ENCODE measurements at places on chromosomes 5 and 9.

DNA sequence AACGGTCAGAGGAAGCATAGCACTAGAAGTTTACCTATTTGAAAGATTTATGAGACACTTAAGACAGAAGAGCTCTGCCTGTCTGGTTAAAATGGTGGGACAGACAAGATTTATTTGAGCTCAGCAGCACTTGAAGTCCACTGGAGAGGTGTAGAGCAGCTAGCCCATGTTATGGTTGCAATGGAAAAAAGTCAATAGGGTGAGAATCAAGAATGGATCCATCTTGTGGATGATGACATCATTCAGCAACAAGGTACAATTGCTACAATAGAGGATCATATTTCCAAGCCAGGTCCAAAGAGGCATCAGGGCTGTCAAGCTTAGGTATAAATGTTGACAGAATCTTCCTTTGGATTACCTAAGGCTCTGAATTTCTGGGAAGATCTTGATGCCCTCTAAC, 21.1 kb upstream of the ZNF131 start:
- DNase-seq, result no peak

DNA sequence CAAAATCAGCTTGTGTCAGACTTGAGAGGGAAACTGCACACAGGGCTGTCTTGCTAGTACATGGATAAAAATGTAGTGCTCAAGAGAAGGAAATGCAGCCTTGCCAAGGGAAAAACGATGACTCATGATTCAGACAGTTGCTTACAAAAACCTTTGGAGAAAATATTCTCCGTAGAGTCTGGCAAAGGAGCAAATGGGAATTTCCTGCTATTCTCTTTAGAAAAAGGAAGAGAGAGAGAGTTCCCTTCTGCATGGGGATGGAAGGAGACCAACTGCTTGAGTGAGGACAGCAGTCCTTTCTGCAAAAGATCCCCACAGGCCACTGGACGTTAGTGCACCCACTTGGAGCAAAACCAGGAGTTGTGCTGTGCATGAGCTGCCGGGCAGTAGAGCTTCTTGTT, 7.6 kb downstream of the IFNB1 start:
- DNase-seq, result no peak

DNA sequence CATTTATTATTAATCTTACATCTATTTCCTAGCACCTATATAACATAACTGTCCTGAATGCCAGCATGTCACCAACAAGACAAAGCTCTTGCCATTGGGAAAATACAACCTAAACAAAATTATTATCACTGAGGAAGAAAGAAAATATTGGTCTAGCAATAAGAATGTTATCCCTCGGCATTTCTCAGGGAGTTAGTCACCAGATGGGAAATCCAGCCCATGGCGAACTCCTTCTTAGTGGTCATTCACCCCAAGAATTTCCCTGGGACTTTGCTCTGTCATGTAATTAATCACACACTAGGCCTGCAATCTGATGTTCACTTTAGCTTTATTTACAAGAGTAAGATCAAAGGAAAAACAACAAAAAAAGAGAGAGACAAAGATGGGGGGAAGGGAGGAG, 56.1 kb upstream of the TAS2R1 start:
- DNase-seq, result no peak

- DNase-seq, result no peak
These were observed 60.8 kb downstream of the HINT1 start for GRCh38 chr5:131104169-131104808.

DNA sequence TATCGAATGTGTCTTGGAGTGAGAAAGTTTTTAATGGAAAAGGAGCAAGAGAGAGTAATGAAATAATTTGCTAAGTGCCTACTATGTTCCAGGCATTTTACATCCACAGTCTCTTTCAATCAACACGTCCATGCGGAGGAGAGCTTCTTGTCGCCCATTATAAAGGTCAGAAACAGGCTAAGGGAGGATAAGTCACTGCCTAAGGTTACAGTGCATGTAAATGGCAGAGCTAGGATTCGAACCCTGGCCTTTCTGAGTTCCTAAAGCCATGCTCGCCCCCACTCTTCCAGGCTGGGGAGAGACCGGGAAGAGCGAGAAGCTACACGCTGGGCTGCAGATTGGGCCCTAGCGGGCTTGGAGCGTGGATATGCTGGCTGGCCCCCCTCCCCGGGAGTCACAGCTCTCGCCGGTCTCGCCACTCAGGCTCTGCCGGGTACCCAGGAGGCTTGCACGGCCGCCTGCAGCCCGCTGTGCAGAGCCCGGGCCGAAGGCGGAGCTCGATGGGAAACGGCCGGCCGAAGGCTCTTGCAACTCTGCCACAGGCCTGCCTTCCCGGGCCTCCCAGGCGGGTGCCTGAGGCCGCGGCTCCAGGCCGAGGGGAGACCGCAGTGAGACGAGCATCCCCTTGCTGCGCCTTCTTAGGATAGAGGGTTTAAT, 775 bp upstream of the LHX2 start:
- DNase-seq, result no peak
